Mesenchymal stem cell (in vitro differentiated cells and primary cell): ENCODE measurements at places on chromosomes 2 and 18.

DNA sequence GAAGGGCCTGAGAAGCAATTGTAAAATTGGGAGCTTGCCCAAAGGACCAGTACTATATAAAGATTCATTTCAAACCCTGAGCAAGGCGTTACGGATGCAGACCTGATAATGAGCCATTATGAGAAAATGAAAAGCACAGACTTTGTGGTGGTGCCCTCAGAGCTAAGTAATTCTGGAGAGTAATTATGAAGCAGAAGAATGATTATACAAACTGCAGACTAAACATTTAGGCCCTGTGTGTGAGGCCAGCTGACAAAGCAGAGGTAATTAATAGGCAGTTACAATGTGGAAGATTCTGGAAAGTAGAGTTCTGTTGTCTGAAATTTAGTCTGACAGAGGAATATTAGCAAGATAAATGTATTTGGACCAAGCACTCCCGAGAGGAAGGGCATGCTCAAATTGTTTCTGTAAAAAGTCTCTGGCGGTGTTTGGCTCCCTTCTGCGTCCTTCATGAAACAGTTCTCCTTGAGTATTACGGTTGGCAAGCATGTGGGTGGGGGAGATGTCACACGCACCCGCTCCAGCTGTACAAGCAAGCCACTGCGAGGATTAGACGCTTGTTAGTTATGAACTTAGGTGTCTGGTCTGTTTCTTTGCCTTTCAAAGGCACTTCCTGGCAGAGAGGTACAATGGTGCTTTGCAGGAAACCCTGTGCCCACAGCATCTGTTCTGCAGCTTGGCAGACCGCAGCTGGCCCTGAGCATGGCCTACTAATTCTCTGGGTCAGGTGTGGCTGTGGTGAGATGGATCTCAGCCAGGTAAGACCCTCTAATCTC lies 45.5 kb downstream of the CDC42EP3 start:
- H3K4me3 ChIP-seq: no peak overlapping the region
- H3K36me3 ChIP-seq: no peaks in the 10 kb centered on the region
- DNase-seq: peak; percentile 51
- H3K4me1 ChIP-seq: peaks cover 7% of the 10 kb centered on the region

GRCh38 chr2:162103443-162104009 lies 29.5 kb upstream of the DPP4 start:
- no peak overlapping the region for H3K27ac ChIP-seq
- H3K4me1 ChIP-seq: no peaks in the 10 kb centered on the region
- DNase-seq: no peak
- no peaks in the 10 kb centered on the region for H3K27me3 ChIP-seq

GRCh38 chr2:228600265-228600664 lies 418.8 kb upstream of the SPHKAP start:
- H3K27ac ChIP-seq: no peak overlapping the region
- no peaks in the 10 kb centered on the region for H3K4me1 ChIP-seq
- H3K36me3 ChIP-seq: no peaks in the 10 kb centered on the region
- peak; percentile 21 for DNase-seq
- H3K27me3 ChIP-seq: no peaks in the 10 kb centered on the region
- H3K4me3 ChIP-seq: peak overlapping the region; percentile 28

GRCh38 chr2:222882484-222882928 lies 21.7 kb downstream of the ACSL3 start:
- H3K4me3 ChIP-seq: no peak overlapping the region
- H3K36me3 ChIP-seq: no peaks in the 10 kb centered on the region
- H3K27ac ChIP-seq: no peak overlapping the region

- H3K27ac ChIP-seq: no peak overlapping the region
- no peaks in the 10 kb centered on the region for H3K27me3 ChIP-seq
- H3K4me1 ChIP-seq: no peaks in the 10 kb centered on the region
These were observed 62.4 kb downstream of the PLB1 start for GRCh38 chr2:28558158-28558820.
